D721Med (cell line): ENCODE measurements at places on chromosomes 13 and 19.
A peak's percentile ranks its signal among the peaks of the same experiment; 100 is the strongest.

- DNase-seq = no peak
Observed at GRCh38 chr19:37594982-37595382, 306 bp downstream of the ZNF540 start.

- DNase-seq = no peak
Observed at GRCh38 chr13:48253849-48254248, 20.8 kb downstream of the ITM2B start.

- no peak for DNase-seq
Observed at GRCh38 chr19:51824281-51825005, 29.5 kb downstream of the FPR3 start.

GRCh38 chr13:63351081-63351480, 1935.4 kb upstream of the PCDH20 start:
- no peak for DNase-seq

DNA sequence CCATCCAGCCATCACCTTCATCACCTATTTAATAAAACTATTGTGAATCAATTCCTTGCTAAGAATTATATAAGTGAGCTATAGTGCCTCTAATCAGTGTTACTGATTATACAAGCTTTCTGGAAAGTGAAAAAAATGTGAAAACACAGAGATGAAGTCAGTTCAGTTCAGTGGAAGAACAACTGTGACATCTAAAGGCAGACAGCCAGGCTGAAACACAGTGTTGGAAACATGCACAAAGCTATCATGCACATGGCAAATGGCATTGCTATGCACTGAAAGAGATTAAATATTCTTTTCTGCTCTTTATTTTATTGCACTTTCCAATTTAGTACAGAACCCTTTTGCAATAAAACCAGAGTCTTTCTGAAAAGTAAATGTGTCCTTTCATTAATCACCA, 294.0 kb downstream of the RBM26 start:
- DNase-seq = no peak

DNA sequence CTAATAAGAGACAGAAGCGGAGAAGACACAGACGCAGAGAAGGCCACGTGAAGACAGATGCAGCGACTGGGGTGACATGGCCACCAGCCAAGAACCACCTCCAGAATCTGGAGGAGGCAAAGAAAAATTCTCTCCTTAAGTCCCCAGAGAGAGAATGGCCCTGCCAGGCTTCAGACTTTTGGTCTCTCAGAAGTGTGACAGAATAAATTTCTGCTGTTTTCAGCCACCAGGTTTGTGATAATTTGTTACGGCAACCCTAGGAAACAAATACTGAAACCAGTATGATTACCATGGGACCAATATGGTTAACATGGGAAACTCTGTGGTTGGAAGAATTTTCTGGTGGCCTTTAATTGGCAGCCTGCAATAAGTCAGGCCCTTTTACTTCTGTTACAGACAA, 63.9 kb upstream of the DOCK9 start:
- DNase-seq = no peak

- DNase-seq = no peak
Observed at GRCh38 chr19:21519488-21519887, 14.1 kb downstream of the ZNF429 start.

DNA sequence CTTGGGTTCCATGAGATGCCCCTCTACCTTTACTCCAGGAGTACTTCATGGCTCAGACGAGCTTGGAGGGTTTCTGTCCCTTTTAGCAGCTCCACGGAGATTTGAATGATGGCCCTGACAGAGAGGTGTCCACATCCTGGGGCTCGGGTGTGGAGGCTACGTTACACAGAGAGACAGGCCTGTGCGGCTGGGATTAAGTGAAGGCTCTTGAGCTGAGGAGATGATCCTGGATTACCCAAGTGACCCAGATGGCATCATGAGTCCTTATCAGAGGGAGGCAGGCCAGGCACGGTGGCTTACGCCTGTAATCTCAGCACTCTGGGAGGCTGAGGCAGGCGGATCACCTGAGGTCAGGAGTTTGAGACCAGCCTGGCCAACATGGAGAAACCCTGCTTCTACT, 12.4 kb downstream of the DPP9 start:
- peak; percentile 94 for DNase-seq

DNA sequence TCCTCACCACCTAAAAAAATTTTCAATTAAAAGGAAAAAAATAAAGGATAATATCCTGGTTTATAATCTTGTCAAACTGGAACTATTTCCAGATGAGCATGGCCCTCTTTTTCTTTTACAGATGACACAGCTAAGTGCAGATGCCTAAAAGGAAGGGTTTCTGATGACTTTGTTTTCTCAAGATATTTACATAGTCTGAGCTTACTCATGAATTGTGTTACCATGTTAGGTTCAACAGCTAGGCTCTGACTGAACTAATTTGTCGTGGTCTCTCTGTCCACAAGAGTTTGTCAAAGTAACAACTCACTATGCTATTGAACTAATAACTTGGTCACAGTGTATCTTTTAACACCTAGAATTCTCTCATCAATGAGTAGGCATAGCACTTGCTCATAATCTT, 780.8 kb downstream of the GPC5 start:
- no peak for DNase-seq

DNA sequence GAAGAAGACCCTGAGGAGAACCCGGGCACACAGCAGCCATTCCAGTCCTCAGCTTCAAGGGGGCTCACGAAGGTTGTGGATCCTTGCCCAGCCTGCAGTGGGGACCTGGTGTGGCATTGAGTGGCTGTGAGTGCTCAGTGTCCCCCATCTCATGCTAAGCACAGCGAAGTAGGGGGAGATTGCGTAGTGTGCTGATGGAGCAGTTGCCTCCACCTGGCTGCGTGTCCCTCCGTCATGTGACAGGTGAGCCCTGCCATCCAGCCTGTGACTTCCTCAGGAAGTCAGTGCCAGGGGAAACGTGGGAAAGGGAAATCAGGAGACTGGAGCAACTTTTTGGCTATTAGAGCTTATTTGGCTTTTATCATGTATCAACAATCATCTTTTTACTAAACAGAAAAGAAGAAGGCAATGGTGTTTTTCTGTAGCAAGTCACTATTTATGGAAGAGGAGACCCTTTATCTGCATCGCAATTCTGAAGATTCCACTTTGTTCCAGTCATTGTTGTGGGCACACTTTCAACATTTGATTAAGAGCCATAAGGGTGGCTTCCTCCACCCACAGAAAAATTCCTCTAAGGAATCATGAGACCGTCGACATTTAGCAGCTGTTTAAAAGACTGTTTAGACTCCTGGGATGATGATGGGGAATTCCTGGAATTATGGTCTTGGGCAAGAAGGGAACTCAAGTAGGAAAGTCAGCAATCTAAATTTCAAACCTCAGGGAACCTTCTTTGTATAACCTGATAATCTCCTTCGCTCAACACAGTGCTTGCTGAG, 126.8 kb upstream of the SPATA13 start:
- no peak for DNase-seq

DNA sequence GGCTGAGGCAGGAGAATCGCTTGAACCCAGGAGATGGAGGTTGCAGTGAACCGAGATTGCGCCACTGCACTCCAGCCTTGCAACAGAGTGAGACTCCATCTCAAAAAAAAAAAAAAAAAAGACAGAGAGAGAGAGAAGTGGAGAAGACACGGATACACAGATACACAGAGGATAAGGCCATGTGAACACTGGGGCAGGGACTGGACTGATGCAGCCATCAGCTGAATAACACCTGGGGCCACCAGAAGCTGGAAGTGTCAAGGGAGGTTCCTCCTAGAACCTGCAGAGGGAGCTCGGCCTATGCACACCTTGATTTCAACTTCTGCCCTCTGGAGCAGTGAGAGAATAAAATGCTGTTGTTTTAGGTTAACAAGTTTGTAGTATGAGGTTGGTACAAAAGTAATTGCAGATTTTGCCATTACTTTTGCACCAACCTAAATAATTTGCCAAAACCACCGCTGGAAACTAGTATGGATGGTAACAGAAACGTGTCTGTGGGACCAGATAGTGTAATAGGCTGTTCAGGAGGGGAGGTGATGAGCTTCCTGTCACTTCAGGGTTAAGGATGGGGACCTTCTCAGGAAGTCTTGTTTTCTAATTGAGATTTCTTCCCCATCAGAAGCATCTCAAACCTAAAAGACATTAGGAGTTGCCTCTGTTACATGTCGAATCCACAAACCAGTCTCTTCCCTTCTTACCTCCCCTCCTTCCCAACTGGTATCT, 36.4 kb upstream of the IGSF23 start:
- no peak for DNase-seq

DNA sequence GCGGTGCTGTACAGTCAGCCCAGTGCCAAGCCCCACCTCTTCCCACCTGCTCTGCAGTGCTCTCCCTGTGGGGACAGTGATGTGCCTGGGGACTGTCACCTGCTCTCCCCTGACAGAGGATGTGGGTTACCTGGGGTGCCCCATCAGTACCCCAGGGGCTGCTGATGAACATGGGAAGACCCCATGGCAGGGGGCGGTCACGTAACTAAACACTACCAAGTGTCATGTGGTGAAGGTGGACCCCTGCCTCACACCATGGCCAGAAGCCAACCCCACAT, 12.7 kb downstream of the KDM4B start:
- no peak for DNase-seq

DNA sequence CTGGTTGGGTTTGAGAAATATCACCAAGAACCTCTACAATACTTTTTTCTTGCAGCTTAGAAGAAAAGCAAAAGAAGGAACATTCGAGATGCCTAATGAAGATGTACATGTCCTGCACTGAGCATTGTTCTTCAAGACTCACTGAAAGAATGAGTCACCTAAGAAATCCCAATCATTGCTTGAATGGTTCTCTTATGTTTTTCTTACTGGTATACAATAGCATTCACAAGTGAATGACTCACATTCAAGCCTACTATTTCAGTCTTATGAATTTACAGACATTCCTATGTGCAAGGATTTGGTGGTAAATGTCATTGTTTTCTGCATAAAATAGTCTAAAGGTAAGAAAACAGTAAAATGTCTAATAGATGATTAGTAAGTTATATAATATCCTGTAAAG, 594.6 kb downstream of the PCDH9 start:
- no peak for DNase-seq

GRCh38 chr19:31505596-31505910, 156.3 kb upstream of the TSHZ3 start:
- no peak for DNase-seq

DNA sequence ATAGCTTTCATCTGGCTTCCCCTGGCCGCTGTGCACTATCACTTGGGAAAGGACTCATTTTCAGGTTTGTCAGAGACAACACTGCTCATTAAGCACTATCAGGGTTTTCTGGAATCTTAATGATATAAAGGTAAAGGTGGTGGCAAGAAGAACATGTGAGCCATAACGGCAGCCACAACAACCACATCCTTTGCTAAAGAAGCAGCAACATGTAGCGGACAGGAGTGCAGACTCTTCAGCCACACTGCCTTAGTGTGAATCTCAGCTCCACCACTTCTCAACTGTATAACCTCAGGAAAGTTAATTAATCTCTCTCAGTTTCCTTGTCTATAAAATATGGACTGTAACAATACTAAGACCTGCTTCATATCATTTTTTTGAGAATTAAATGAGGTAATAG, 24.1 kb upstream of the MIR17HG start:
- no peak for DNase-seq

GRCh38 chr19:30144242-30144758, 202.3 kb downstream of the URI1 start:
- no peak for DNase-seq

- no peak for DNase-seq
Observed at GRCh38 chr13:99693852-99694611, 192.8 kb downstream of the TM9SF2 start.

DNA sequence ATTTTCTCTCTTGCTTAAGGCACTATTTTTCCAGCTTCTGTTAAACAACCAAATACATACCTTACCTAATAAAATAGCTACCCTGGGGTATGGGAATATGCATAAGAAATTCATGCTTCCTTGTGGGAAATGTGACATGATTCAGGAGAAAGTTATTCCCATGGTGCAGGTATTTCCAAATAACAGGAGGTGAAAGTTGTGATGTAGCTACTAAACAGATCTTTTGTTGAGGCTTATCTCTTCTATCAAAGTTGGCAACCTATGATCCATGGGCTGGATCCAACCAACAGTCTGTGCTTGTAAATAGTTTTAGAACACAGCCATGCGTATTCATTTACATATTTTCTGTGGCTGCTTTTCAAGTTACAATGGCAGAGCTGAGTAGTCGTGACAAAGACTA, 177.8 kb upstream of the NBEA start:
- DNase-seq = no peak

GRCh38 chr19:6551607-6552450, 21.0 kb downstream of the TNFSF9 start:
- DNase-seq = no peak

DNA sequence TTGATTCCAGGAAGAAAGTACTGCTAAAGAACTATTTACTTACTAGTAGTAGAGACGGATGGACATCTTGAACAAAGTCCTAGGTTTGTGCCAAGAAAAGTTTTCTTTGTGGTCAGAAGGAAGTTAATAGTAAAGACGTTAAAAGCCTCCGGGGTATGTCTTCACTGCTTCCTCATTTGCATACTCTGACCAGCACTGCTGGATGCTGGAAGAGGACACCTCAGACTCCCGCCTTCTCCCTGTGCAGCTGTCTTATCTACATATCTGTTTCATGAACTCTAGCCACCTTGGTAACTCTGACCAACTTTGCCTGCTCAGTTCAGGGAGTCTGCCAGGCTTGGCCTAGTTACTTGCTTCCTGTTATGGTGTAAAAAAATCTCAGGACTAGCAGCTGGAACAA, 1109.1 kb upstream of the MIR17HG start:
- no peak for DNase-seq

- DNase-seq = no peak
Observed at GRCh38 chr19:56751078-56751489, 79.5 kb upstream of the ZNF835 start.

DNA sequence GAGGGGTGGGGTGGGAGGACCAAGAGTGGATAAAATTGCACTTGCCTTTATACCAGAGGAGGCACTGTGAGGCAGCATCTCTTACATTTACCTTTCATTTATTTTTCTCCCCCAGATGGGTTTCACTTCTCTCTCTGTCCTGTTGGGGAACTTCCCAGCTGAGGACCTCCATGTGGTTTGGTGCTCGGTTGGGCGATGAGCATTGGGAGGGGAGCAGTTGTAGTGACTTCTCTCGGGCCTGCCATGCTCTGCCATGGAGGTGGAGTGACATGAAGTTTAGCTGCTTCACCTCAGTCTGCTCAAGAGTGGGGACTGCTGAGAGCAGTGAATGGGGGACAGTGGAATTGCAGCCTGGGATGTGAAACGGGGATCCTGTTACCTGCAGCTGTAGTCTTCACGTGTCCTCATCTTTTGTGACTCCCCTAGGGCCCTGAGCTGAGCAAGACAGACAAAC, 23.1 kb upstream of the CXCL17 start:
- no peak for DNase-seq

DNA sequence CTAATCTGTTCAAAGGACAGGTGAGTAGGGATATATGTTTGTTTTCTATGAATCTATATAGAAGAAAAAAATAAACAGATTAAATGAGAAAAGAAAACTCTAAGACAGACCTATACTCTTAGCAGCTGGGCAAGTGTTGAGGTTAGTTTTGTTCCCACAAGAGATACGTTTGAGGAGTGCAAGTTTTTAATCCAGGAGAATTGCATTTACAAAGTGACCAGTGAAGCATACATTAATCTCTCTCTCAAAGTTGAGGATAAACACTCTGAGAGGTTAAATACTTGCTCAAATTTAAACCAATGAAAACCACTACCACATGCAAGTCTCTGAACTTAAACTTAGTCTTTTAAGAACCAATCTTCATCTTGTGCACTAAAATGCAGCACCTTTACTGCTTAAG, 930.5 kb upstream of the MIR17HG start:
- no peak for DNase-seq
